ENCODE measurements at places on chromosomes 11 and 22.

DNA sequence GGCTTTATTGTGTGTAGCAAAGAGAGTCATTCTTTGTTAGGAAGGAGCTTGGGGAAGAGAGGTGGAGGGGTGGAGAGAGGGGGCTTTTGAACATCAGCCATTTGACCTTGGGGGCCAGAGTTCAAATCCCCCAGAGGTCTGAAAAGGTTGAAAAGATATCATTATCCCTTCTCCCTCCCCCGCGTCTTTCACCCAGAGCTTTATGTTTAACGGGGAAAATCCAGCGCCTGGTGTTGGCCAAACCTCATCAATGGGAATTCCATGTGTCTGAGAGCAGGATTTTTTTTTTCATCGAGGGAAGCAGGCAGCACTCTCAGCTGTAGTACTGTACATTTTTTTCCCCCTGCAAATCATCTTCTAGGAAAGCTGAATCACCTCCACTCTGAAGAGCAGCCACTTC, 122.4 kb upstream of the HSD17B12 start:
- DNase-seq, result no peak

GRCh38 chr11:6248248-6248647, 9.4 kb downstream of the CNGA4 start:
- DNase-seq, result no peak

DNA sequence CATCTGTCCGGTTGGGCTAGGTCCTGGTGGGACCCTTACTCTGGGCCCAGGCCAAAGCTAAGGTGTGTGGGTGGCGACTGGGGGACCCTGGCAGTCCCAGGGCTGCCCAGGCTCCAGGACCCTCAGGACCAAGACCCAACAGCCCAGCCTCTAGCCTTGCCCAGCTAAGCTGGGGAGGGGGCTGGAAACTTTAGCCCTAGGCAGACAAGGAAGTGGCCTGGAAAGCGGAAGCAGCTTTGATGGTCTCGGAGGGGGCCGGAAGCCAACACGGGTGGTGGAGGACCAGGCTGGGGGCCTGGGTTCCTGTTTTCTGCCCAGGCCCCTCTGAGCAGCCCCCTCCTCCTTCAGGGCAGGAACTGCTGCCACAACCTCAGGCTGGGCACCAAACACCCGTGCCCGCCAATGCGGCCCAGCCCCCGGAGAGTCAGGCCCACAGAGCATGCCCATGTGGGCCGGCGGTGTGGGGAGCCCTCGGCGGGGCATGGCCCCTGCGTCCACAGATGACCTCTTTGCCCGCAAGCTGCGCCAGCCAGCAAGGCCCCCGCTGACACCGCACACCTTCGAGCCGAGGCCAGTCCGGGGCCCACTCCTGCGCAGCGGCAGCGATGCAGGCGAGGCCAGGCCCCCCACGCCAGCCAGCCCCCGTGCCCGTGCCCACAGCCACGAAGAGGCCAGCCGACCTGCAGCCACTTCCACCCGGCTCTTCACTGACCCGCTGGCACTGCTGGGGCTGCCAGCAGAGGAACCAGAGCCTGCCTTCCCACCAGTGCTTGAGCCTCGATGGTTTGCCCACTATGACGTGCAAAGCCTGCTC, 2.8 kb downstream of the SIPA1 start:
- no peak for DNase-seq

DNA sequence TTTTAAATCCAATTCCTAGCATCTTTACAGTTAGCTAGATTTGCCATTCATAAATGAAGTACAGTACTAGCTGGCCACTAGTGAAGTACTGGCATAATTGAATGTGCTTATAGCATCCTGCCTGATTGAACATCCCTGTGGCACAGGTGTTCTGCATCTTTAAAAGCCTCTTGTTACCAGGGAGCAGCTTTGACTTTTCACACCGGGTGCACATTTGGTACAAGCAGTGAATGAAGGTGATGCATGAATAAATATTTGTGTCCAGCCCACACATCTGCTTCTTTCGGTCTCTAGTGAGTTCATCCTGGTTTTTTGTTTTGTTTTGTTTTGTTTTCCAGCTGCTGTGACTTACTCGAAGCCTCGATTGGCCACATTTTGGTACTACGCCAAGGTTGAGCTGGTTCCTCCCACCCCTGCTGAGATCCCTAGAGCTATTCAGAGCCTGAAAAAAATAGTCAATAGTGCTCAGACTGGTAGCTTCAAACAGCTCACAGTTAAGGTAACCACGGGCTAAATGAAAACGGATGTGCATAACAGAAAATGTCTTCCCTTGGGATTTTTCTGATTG, 5.3 kb downstream of the ATP5MG start:
- no peak for DNase-seq

DNA sequence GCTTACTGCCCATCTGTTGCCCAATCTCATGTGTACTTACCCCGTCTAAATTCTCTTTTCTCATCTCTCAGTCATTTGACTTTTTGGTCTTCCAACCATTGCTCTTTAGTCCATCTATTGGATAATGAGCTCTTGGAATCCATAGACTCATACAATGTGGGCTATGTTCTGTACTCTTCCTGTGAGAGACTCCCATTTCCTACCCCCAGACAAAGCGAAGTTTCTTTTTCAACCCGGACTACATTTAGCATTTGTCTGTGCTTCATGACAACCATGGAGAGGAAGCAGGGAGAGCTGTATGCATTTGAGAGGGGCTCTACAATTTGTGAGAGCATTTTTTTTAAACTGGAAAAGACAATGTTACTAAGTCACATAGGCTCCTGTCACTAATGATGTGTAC, 4.0 kb upstream of the ARHGAP42 start:
- DNase-seq, result no peak

DNA sequence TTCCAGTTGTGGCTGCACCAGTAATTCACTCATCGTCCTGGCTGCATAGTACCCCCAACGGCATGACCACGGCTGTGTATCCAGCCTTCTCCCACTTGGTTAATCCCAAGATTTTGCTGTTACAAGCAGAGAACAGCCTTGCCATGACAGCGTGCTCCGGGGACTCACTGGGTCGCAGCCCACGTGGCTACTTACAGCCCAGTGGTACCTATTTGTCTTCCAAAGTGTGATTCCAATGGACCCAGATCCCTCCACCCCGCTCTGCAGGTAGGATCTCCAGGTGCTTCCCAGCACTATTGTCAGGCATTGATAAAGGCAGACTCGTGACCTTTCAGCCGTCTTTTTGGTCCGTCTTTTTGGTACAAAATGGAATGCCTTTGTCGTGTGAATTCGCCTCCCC, 119.0 kb upstream of the FGF3 start:
- DNase-seq, result no peak

DNA sequence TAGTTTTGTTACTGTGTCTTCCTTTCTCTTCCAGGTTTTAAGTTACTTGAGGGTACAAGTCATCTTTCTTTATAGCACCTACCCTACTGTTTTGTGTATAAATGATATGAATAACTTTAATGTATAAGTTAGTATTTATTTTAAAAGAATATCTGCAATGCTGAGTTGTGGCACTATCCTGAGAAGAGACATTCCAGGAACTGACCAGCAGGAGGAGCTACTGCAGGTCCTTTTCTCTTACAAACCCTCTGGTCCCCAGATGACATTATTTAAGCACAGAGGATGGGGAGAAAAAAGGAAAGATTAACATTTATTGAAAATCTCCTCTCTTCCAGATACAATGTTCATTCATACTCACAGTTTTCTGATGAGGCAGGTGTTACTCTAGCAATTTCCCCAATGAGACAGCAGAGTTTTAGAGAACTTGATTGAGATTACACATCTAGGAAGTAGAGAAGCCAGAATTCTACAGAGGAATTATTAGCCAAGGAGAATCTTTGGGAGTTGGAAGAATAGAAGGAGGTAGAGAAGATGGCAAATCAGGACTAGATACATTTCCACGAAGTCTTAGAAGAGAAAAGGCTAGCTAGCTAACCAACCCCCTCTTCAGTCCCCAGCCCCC, 541.2 kb upstream of the API5 start:
- no peak for DNase-seq

- no peak for DNase-seq
Measured at GRCh38 chr22:32617271-32617670, 142.7 kb downstream of the FBXO7 start.

GRCh38 chr11:116601814-116602636, 170.8 kb downstream of the BUD13 start:
- DNase-seq, result no peak

DNA sequence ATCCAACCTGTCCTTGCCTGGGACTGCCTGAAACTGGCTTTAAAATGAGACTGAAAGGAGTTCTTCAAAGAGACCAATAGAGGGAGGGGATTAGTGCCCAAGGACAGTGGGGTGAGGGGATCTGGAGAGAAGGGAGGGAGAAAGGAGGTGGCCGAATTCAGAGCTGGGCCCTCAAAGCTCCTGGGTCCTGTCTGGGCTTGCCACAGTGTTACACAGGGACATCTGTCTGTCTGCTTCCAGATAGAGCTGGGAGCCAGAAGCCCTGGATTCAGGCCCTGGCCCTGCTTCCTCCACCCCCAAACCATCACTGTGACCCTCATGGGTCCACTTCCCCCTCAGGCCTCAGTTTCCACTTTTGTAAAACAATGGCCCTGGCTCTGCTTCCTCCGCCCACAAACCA, 3.6 kb downstream of the KCNJ4 start:
- no peak for DNase-seq

DNA sequence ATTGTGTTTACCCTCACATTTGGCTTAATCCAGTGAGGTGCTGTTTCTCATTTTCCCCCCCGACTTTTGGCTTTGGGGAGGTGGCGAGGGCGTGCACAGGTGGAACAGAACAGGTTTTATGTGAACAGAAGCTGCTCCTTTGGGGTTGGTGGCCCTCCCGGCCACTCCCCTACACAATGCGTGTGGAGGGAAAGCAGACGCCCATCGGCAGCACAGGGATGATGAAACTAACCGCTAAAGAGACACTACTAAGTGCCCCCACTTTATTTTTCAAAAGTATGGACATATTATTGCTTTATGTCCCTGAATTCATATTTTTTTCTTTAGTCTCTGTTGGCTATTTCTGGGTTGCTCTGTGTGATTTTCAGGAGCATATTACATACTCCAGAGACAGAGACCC, 160.9 kb downstream of the ENTHD1 start:
- DNase-seq, result no peak

DNA sequence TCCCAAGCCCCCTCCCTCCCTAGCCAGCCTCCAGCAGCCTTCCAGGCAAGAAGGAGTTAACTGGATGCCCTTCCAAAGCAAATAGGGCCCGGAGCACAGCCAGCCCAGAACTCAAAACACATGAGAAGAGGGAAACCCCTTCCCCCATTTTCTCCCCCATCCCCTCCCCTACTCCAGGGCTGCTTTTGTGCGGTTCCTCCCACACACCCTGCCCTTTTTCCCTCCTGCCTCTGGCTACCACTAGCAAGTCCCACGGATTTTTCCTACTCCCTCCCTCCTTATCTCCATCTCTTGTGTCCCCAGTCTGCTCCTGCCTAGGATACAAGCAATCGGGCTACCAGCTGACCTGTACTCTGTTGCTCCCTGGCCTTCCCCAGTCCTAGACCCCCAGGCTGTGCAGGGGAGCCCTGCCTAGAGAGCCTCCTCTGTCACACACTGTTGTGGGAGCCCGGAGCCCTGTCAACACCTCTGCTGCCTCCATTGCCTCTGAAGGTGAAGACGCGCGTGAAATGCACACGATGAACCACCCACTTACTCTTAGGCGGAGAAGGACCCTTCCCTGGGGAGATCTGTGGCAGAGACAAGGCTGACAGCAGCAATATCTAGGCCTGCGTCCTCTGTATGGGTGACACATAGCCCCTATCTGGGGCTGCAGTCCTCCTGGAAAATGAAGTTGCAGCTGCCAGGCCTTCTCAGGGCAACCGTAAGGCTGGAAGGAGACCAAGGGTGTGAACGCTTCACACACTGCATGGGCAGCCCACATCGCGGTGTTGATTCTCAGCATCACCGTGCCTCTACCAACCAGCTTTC, 282.8 kb downstream of the MN1 start:
- DNase-seq, result no peak

- DNase-seq, result no peak
Measured at GRCh38 chr11:28760676-28761390, 652.6 kb downstream of the METTL15 start.

DNA sequence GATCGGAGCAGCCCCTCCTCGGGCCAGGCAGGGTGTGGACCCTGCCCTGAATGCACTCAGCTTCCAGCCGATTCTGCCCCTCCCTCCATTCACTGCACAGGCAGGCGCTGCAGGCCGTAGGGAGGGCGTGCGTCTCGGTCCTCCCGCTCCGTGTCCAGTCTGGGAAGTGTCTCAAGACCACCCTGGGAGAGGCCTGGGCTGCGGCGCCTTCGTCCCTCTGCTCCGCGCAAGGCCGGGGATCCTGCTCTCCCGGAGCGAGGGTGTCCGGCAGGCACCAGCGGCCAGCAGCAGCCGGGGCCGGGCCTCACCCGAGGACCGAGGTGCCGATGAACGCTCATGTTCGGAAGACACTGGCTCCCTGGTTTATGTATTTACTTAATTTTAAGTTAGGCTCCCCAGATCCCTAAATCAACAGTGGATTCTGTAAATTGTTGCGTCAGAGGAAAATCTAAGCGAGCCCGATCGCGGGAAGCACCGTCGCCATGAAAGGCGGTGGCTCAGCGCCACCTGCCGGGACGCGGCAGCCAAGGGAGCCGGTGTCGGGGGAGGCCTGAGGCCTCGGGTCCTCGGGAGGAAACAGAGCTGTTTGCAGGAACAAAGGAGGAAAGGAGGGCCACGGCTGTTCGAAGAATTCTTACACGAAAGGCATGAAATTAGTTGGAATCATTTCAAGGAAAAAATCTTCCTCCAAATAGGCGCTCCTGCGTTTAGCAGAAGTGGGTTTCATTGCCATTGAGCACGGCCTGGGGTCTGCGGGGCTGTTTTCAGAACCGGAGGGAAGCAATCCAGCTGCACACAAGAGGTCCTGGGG, 195.3 kb downstream of the BRD1 start:
- DNase-seq, result no peak

Data from stimulated activated CD4-positive, alpha-beta T cell treated with anti-CD3 and anti-CD28 coated beads, Interleukin-1b, Interleukin-23, amount 100 ng/mL, for 4 hours (primary cell).